ENCODE measurements at places on chromosomes 4 and X.
A peak's percentile ranks its signal among the peaks of the same experiment; 100 is the strongest.

GRCh38 chr4:119302073-119302832, 19.7 kb downstream of the FABP2 start:
- no peak for DNase-seq

DNA sequence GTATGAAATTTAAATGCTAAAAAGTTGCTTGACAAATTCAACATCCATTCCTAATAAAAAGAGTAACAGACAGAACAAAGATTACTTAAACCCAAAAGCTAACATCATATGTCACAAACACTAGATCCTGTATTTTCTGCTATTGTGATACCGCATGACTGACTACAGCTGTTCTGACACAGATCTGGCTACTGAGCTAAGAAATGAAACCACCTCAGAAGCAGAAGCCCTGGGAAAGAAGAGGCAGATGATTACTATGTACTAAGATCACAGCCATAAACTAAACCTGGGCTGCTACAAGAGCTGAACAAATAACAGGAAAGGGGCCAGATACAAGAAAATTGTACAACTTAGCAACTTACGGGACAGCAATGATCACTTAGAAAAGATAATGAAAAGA, 9.4 kb downstream of the LETM1 start:
- no peak for DNase-seq

DNA sequence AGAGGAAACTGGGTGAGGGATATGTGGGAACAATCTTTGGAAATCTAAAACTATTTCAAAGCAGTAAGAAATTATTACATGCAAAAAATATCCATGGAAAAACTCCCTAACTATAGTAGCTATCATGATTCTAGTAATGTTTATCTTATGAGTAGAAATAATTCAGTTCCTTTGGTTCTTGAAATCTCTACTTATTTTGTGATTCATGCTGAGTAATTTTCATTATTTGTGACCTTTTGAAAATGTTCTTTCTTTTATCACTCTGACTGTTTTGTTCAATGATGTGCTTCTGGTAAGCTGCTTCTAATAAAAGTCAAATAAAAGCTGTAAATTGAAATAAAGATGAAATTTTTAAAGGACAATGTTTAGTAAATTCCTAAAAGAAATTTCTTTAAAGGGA, 40.4 kb upstream of the MAGEB10 start:
- DNase-seq = no peak

DNA sequence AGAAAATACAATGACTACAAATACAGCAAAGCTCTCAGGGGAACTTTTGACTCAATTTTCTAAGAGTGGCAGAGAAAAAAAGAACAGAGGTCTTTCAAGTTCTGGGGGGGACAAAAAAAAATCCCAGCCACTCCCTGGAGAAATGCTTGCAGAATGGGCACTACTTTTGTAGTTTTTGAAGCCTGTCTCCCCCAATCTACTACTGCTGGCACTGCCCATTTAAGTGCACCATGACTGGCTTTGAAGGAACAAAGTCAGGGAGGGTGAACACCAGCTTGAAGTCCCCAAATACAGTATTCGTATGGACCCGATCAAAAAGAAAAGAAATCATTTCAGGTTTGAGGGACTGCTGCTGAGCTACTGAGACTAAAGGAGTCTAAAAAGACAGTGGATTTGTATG, 1824.4 kb downstream of the ARAP2 start:
- DNase-seq = no peak

- DNase-seq = no peak
Measured at GRCh38 chr4:11312389-11312788, 116.3 kb downstream of the HS3ST1 start.

DNA sequence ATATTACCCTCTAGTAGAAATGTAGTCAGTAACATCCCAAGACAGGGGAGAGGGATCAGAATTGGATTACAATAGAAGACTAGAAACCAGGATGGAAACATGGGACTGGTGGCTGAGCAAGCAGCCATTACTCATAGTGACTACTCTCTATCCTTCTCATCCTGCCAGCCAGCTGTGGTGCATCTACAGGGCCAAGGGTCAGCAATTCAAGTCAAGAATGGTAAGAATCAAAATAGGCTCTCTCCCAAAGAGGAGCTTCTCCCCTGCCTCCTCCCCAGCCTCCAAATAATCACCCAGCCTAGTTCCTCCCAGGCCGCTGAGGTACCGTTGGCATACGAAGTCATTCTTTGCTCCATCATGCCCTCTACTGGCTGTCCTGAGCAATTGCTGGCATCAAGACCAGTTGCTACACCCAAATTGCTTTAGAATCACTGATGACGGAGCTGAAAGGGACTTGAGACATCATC, 19.4 kb downstream of the AWAT2 start:
- peak; percentile 32 for DNase-seq

- DNase-seq = no peak
Measured at GRCh38 chr4:182807767-182808548, 109.2 kb downstream of the DCTD start.

DNA sequence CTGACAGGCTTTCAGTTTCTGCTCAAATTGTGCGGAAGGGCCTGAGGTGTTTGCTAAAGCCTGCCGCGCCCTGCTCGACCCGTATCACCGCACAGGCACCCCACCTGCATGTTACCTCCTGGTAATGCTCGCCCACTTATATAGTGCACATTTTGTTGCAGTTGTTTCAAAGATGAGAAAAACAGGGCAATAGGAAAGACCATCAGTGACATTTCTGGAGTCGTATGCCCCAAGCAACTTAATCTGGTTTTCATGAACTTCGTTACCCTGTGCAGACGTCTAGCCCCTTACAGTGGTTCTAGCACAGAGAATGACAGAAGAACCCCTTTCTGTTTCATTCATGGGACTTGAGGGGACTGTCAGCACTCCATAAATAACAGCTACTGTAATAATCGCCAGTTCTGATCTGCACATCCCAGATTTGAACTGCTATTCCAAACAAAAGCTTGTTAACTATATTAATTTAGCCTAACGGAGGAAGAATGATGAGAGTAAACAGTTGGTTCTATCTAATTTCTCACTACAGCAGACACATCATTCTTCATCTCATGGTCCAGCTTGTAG, 940 bp upstream of the DCTD start:
- no peak for DNase-seq

DNA sequence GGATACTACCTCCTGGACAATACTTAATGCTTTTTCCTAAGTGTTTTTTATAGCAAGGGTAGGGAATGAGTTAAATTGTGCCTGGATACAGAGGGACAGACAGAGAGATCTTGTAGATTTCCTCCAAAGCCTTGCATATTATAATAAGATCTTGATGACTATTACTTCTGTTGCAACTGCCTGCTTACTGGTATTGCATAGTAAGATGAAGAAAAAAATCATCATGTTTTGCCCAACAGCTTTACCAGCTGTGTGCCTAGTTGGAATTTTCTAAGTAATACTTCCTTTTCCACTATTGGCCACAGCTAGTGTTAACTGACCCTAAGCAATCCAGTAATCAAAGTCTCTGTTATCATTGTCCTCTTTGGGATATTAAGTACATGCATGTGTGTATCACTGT, 139.0 kb downstream of the DCK start:
- no peak for DNase-seq

DNA sequence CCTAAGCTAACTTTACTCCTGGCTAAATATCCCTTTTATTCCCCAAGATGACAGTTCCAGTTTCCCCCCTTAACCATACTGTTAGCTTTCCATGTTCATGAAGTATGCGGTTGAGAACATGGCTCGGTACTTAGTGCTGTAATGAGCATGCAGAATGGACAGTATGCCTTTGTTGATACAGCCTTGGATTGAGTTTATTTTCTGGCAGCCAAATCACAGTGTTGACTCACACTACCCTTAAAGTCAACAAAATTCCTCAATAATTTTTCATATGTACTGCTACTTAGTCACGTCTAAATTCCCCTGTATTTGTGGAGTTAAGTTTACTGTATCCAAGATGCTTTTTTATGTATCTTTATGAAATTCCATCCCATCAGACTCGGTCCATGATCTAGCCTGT, 1.4 kb upstream of the VEGFC start:
- DNase-seq = no peak

DNA sequence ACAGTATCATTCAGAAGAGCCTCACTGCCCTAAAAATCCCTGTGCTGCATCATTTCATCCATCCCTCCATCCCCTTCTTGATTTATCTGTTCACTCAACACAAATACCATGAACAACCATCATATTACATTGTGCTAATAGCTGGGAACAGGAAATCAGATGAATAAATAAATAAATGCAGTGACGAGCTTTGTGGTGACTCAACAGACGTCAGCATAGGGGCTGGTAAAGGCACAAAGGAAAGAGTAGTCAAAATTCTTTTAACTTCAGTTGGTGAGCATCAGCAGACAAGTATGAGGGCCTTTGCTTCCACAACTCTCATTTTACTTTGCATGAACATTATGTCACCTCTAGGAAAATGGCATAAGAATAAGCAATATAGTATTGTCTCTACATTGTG, 65.5 kb downstream of the EDNRA start:
- DNase-seq = no peak

DNA sequence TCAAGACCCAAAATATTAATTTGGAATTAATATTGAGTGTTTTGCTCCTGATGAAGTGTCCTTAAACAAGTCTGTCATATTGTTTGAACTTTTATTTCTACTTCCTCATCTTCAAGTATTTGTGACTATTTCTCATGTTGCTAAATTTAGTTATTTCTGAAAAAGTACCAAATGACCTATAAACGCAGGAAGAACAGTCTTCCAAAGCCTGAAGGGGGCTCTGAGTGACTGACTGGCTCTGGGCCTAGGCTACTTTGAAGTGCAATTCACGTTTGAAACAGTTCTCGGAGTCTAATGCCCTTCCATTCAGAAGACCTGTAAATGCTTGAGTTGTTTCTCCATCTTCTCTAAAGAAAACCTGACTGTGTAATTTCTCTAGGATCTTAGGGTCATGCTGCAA, 26.5 kb downstream of the GALNT7 start:
- no peak for DNase-seq

DNA sequence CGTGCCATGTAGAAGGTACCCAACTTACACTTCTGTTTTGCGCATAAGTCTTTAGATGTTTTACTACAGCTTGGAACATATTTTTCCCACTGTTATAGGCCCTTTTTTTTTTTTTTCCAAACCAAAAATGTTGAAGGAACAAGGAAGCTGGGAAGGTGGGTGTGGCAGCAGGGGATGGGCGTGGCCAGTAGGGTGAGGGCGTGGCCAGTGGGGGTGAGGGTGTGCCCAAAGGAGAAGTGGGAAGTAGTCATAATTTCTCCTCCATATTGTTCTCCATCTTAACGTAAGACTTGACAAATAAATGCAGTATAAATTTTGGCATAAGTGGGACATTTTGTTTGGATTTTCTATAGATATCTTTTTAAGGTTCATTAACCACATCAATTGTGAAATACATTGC, 30.4 kb downstream of the CLDN22 start:
- no peak for DNase-seq

DNA sequence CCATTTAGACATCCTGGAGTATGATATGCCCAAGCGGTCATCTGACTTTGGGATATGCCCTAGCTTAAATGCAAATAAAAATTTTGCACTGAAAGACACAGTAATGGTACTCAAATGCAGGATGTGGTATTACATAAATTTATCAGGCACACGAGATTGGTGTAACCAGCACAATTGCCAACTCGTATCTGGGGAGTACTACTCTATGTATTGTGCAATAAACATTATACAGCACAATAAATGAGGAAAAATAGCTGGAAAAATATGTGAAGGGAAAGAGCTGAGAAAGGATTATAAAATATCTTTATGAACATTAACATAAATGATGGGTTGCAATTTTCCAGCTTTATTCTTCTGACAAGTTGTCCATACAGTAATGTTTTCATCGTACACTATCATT, 505.5 kb upstream of the TENM3 start:
- no peak for DNase-seq

GRCh38 chr4:101689220-101689619, 101.3 kb upstream of the BANK1 start:
- DNase-seq = no peak

DNA sequence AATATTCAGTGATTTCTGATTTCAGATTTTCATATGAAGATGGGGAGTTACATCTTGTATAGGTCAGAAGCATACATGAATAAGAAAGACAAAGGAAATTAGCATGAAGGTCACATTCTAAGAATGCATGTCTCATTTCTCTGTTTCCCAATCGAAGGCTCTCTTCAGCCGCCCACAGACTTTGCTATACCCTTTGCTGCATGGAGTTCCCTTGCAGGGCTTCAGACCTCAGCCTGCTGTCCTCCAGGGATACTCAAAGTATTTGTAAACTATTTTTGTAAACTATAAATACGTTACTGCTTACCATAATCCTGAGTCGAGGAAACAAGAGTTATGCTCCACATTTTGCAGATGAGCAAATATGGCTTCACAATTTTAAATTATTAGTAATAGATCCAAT, 738.4 kb downstream of the PCDH18 start:
- DNase-seq = no peak

DNA sequence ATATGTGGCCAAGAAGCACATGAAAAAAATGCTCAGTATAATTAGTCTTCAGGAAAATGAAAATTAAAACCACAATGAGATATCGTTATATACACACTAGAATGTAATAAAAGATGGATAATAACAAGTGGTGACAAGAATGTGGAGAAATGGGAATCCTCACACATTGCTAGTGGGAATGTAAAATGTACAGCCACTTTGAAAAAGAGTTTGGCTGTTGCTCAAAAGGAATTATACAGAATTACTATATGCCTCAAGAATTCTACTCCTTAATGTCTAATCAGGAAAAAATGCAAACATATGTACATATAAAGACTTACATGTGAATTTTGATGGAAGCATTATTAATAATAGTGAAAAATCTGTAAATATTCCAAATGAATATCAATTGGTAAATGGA, 102.2 kb downstream of the SPCS3 start:
- no peak for DNase-seq

GRCh38 chr4:113821856-113822255, 60.3 kb upstream of the CAMK2D start:
- no peak for DNase-seq

- DNase-seq = no peak
Measured at GRCh38 chr4:10107111-10108091, 9.2 kb downstream of the WDR1 start.

- DNase-seq = no peak
Measured at GRCh38 chrX:114075073-114075673, 508.7 kb upstream of the HTR2C start.

DNA sequence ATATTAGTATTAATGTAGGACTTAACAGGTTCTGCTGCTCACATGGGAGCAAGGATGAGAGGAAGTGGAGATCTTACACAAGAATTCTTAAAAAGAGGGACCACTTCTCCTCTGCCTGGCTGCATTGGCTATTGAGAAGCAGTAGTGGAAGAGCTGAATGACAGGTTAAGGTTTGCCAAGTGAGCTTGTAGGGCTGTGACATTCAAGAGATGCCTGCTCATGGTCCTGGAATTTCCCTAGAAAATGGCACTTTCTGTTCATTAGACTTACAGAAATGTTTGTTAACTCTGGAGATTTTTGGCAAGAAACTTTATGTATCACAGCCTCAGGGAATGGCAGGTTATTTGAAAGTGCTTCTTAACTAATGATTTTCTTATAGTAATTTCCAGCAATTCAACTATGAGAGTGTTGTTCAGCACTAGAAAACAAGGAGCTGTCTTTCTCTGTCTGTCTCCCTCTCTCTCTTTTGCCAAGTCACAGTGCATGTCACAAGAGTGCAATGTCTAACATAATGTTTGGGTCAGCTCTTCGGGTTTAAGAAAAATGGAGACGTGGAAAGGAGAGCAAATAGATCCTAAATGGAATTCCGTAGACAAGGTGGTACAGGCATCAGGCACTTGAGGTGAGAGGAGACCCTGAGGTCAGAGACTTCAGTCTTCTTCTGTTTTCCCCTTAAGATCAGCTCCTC, 8.3 kb upstream of the NAP1L5 start:
- DNase-seq = no peak

- no peak for DNase-seq
Measured at GRCh38 chrX:128973033-128973432, 550.3 kb downstream of the SMARCA1 start.

- no peak for DNase-seq
Measured at GRCh38 chrX:101906136-101906796, 25.6 kb downstream of the ZMAT1 start.

Measured in GM12892 (cell line).